Mesendoderm (in vitro differentiated cells): ENCODE measurements at places on chromosomes 5 and 9.

DNA sequence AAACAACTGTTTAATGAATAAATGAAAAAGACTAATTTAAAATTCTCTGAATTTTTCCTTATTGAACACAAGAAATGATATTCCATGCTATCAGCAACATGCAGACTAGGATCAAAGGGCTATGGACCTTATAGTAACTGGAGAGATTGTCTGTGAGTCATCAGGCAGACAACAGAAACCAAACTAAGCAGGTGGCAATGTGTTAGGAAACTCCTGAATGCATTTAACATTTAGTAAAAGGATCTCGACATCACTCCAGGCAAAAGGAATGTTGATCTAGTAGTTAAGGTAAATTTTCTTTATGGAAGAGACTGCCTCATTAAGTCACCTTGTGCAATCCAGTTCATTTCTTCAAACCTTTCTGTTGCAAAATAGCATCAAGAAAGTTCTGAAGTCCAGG, 58.4 kb downstream of the ARL15 start:
- no peaks in the 10 kb centered on the region for H3K27me3 ChIP-seq
- peak; percentile 55 for DNase-seq
- no peaks in the 10 kb centered on the region for H3K4me1 ChIP-seq
- H3K4me3 ChIP-seq = no peak overlapping the region

GRCh38 chr5:92468295-92468694, 1085.2 kb upstream of the ARRDC3 start:
- no peak overlapping the region for H3K27ac ChIP-seq
- no peaks in the 10 kb centered on the region for H3K4me1 ChIP-seq
- H3K27me3 ChIP-seq = no peaks in the 10 kb centered on the region

GRCh38 chr9:9615086-9615485, 997.7 kb downstream of the PTPRD start:
- no peaks in the 10 kb centered on the region for H3K4me1 ChIP-seq
- no peak overlapping the region for H3K27ac ChIP-seq
- no peaks in the 10 kb centered on the region for H3K36me3 ChIP-seq
- no peak for DNase-seq

GRCh38 chr5:61298580-61298979, 33.5 kb upstream of the ZSWIM6 start:
- no peaks in the 10 kb centered on the region for H3K4me1 ChIP-seq
- no peak overlapping the region for H3K27ac ChIP-seq
- no peak for DNase-seq
- H3K36me3 ChIP-seq = no peaks in the 10 kb centered on the region

DNA sequence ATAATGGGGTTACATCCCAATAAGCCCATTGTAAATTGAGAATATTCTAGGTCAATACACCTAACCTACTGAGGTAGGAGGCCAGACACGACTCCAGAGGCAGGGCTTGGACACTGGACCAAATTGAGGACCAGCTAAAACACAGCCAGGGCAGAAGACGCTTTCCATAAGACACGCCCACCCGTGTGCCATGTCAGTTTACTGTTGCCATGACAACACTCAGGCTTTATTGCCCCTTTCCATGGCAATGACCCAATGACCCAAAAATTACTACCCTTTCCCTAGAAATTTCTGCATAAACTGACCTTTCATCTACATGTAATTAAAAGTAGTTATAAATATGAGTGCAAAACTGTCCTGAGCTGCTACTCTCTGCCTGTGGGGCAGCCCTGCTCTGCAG, 31.5 kb downstream of the SLC22A4 start:
- no peak overlapping the region for H3K4me3 ChIP-seq
- H3K27me3 ChIP-seq = no peaks in the 10 kb centered on the region
- DNase-seq = peak; percentile 55
- H3K36me3 ChIP-seq = no peaks in the 10 kb centered on the region
- H3K27ac ChIP-seq = no peak overlapping the region
- no peaks in the 10 kb centered on the region for H3K4me1 ChIP-seq

- no peak for DNase-seq
- H3K4me1 ChIP-seq = peaks cover 15% of the 10 kb centered on the region
- no peak overlapping the region for H3K27ac ChIP-seq
- no peak overlapping the region for H3K4me3 ChIP-seq
- H3K27me3 ChIP-seq = no peaks in the 10 kb centered on the region
- no peaks in the 10 kb centered on the region for H3K36me3 ChIP-seq
These were observed 24.9 kb downstream of the SHB start for GRCh38 chr9:38043931-38044623.

DNA sequence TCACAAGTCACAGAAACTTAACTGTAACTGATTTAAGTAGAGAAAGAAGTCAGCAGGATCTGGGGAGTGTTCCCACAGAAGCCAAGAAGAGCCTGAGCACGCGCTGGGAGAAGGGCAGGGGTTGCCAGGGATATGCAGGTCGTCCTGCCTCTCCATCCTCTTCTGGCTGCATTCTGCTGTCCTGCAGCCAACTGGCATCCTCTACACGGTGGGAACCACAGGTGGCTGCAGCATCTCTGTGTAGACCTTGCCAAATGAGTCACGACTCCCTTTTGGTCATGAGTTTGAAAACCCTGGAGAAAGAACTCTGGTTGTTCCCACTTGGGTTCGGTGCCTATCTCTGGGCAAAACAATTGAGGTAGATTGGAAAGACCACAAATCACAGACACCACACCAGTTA, 38.4 kb upstream of the PCA3 start:
- no peak for DNase-seq
- no peak overlapping the region for H3K4me3 ChIP-seq
- no peak overlapping the region for H3K27ac ChIP-seq

DNA sequence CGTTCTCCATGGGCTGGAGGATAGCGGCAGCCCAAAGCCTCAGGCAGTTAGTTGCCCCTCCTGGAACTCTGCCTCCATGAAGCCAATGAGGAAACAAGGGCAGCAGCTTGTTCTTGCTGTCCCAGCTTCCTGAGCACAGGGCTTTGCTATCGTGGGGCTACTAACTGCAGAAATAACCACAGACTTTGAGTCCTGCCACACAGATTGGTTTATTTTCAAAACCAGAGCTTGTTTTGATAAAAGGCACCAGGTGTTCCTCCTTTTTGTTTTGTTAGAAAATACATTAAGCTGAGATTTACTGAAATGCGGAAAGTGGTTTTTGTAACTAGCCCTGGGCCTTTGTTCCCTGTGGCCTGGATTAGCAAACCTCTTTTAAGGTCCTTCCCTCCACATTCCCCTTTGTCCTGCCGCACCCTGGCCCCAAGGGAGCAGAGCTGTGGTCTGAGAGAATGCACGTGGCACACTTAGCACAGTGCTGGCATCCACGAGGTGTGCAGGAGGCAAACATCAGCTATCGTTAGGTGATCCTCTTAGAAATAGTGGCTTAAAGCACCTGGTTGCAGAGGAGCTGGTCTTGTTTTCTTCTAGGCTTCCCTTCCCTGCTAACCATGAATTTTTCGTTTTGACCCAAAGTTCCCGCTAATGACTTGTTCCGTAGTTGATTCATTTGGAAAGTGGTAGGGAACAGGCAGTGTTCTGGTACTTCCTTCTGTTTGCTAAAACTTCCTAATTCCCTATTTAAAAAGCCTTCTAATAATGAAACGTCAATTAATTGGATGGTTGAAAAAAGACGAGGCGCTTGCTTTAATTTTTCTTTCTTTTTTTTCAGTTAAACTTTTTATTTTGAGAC, 21.5 kb downstream of the MVB12B start:
- peak; percentile 56 for DNase-seq
- no peak overlapping the region for H3K27ac ChIP-seq
- H3K27me3 ChIP-seq = no peaks in the 10 kb centered on the region
- H3K4me3 ChIP-seq = no peak overlapping the region

- DNase-seq = no peak
- peaks cover 2% of the 10 kb centered on the region for H3K4me1 ChIP-seq
- H3K27me3 ChIP-seq = no peaks in the 10 kb centered on the region
- no peak overlapping the region for H3K4me3 ChIP-seq
- H3K27ac ChIP-seq = no peak overlapping the region
These were observed 126.1 kb downstream of the SEMA5A start for GRCh38 chr5:9419794-9420193.

- no peak for DNase-seq
- H3K4me1 ChIP-seq = no peaks in the 10 kb centered on the region
- H3K36me3 ChIP-seq = no peaks in the 10 kb centered on the region
- H3K27ac ChIP-seq = no peak overlapping the region
These were observed 130.6 kb downstream of the TENT4A start for GRCh38 chr5:6843821-6844220.

- no peaks in the 10 kb centered on the region for H3K4me1 ChIP-seq
- no peak overlapping the region for H3K4me3 ChIP-seq
- H3K36me3 ChIP-seq = no peaks in the 10 kb centered on the region
- no peak overlapping the region for H3K27ac ChIP-seq
- H3K27me3 ChIP-seq = no peaks in the 10 kb centered on the region
These were observed 31.3 kb upstream of the COL15A1 start for GRCh38 chr9:98912450-98912849.

DNA sequence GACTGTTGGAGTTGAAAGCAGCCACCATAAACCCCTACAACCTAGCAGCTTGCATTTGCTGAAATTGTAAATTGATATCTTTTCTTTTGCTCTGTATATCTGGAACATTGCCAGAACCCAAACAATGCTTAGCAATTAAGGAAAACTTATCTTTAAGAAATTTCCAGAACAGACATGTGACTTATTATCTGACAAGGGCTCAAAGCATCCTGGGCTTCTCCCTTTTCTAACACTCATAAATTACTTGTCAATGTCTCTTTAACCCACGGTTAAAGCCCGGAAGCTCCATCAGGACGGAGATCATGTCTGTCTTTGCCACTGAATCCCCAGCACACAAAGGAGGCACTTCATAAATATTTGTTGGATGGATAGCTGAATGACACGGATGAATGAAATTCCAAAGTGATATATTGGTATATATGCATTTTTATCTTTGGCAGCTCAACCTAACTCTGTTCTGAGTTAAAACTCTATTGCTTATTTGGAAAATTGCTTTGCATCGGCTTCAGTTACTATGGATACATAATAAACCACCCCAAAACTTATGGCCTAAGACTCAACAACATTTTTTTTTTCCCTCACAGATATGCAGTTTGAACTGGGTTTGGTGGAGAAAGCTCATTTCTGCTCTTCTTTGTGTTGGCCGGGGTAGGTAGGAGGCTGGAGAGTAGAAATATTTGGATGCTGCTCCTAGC, 103.1 kb upstream of the CLINT1 start:
- no peaks in the 10 kb centered on the region for H3K27me3 ChIP-seq
- peaks cover 2% of the 10 kb centered on the region for H3K4me1 ChIP-seq
- DNase-seq = no peak
- no peak overlapping the region for H3K27ac ChIP-seq
- H3K36me3 ChIP-seq = no peaks in the 10 kb centered on the region

- H3K4me1 ChIP-seq = no peaks in the 10 kb centered on the region
- no peak overlapping the region for H3K27ac ChIP-seq
- H3K27me3 ChIP-seq = no peaks in the 10 kb centered on the region
- H3K4me3 ChIP-seq = no peak overlapping the region
- no peak for DNase-seq
These were observed 18.3 kb upstream of the IL13 start for GRCh38 chr5:132639706-132640130.

DNA sequence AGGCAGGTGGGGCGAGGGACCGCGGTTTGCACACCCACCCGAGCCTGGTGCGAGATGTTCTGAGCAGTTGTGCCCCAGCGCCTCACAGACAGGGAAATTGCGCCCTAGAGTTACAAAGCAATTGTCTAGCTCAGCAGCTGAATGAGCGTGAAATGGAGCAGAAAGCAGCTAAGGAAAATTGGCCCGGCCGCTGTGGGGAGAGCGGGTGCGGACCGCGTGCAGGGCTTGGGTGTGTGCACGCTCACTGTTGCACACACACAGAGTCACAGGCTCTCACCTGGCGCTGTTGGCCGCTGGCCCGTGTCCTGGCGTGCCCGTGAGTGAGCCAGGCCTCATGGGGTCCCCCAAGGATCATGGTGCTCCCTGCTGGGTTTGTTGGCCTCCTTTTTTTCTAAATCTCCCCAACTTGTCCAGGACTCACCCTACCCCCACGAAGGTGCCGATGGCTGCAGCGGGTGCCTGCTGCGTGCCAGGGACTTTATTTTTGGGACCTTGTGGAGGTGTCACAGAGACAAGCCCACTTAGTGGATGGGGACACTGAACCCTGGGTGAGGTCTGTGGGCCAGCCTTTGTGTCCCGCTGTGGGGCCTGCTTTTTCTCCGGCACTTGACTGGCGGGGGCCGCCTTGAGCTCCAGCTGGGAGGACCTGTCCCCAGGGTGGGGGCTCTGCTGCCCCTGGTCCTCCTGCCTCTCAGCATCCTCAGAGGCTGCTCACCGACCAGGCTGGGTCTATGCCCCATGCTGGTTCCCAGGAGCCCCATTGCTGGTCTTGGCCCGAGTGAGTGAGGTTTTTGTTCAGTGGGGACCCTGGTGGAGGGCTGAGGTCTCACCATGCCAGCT, 5.2 kb downstream of the RXRA start:
- no peak for DNase-seq
- H3K27ac ChIP-seq = no peak overlapping the region
- H3K4me3 ChIP-seq = no peak overlapping the region
- H3K36me3 ChIP-seq = no peaks in the 10 kb centered on the region
- no peaks in the 10 kb centered on the region for H3K27me3 ChIP-seq
- no peaks in the 10 kb centered on the region for H3K4me1 ChIP-seq

GRCh38 chr9:23287390-23287789, 538.6 kb downstream of the ELAVL2 start:
- H3K27ac ChIP-seq = no peak overlapping the region
- H3K27me3 ChIP-seq = no peaks in the 10 kb centered on the region
- no peaks in the 10 kb centered on the region for H3K36me3 ChIP-seq
- DNase-seq = no peak

GRCh38 chr5:170202117-170202516, 30.7 kb upstream of the C5orf58 start:
- no peaks in the 10 kb centered on the region for H3K27me3 ChIP-seq
- no peaks in the 10 kb centered on the region for H3K36me3 ChIP-seq
- no peak for DNase-seq
- H3K4me3 ChIP-seq = no peak overlapping the region
- peaks cover 2% of the 10 kb centered on the region for H3K4me1 ChIP-seq

DNA sequence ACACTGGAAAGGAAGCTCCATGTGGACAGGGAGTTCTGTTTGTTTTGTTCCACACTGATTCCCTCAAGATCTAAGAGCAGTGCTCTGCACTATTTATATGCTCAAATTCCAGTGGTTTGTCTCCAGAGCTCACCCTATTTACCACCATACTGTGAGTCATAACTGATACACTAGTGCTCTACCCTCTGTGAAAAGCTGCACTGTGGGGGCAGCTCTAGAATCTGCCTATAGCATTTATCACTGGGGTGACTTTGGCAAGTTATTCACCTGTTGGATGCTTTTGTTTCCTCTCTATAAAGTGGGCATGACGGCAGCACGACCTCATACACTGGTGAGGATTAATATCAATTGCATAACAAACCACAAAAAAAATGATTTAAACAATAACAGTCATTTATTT, 307.8 kb downstream of the NR2F1-AS1 start:
- no peaks in the 10 kb centered on the region for H3K27me3 ChIP-seq
- no peak for DNase-seq
- H3K4me1 ChIP-seq = no peaks in the 10 kb centered on the region
- no peak overlapping the region for H3K27ac ChIP-seq
- H3K4me3 ChIP-seq = no peak overlapping the region
- H3K36me3 ChIP-seq = no peaks in the 10 kb centered on the region

GRCh38 chr9:134852906-134853654, 27.5 kb upstream of the FCN2 start:
- no peaks in the 10 kb centered on the region for H3K27me3 ChIP-seq
- no peak overlapping the region for H3K4me3 ChIP-seq
- DNase-seq = no peak
- H3K4me1 ChIP-seq = no peaks in the 10 kb centered on the region
